ENCODE measurements at places on chromosomes 3 and 15.

- DNase-seq: no peak
These were observed 14.9 kb downstream of the SOX2 start for GRCh38 chr3:181726351-181727330.

DNA sequence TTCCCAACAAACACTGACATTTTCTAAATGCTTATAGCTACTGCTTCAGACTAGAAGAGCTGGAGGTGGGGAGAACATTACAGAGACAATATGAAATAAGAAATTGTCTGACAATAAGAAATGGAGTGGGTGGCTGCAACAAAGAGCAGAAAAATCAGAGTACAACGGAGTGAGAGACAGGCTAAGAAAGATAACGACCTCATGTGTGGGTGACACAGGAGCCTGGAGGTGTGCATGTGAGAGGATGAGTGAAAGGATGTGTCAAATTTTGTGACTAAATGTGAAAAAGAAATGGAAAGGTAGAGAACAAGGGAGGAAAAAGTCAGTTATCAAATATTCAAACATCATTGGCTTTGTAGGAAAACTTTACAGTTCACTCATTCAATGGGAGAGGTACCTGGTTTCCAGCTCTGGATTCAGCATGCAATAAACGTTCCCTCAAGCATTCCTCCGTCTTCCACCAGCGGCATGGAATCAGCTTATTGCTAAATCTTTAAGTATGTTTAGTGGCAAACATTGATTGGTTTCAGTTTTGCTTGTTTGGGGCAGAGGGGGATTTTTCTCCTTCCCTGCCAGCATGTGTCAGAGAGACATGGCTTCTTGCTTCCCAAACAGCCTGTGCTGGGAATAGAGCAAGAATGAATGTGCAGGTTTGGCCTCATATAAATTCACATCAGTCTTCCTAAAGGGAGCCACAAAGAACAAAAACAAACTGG is 103.8 kb upstream of the CHRM5 start:
- no peak for DNase-seq

- no peak for DNase-seq
These were observed 304.4 kb upstream of the C2CD4B start for GRCh38 chr15:62469478-62469873.

DNA sequence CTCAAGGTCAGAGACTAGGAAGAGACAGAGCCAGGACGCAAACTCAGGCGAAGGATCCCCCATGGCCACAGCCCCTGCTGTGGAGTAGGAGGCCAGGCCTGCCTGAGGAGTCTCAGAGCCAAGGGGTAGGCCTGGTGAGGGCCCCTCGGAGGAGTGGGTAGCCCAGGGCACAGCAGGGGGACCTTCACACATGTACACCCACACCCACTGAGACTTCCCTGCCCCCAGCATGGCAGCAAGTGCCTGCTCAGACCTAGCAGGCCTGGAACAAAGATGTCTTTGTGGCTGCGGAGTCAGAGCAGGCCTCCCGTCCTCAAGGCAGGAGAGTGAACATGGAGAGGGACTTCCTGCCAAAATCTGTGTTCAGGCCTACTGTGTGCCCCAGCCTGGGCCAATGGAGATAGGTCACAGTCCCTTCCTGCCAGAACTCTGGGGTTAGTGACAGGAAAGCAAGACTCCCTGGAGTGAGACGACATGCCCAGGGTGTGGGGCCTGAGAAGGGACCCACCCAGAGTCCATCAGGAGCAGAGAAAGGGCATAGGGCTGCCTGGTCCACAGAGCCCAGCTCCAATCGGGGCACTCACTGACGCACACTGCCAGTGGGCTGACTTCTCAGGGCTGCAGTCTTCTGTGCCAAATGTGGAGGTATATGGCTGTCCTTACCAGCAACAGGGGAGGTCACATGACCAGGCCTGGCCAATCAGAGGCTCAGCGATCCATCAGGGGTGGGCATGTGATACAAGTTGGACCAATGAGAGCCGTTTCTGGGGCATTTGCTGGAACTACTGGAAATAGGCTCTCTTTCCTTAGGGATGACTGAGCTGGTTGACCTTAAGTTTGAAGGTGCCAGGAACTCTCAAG is 2.3 kb downstream of the GRIP2 start:
- DNase-seq: no peak

GRCh38 chr3:62229908-62230307 is 143.4 kb downstream of the FEZF2 start:
- DNase-seq: no peak

GRCh38 chr15:59688423-59688781 is 718 bp downstream of the BNIP2 start:
- no peak for DNase-seq

DNA sequence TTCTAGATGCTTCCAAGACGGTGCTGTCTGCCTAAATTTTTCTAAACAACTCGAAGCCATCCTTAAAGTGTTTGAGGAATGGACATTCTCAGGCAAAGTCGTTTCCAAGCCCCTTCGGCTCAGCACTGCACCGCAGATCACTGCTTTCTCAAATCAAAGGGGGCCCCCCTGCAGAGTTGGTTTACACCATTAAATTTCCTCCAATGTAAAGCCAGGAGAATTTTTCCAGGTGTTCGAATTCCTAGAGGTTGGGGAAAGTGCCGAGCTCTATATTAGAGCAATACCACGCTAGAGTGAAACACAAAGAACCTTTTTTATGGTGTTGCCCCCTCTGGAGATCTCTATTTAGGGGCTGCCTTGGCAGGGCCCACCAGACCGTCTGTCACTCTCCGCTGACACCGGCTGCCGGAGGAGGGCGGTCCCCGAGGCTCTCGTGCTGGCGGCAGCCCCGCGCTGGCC is 277.9 kb upstream of the NR2F2 start:
- DNase-seq: no peak
